ENCODE measurements at places on chromosomes 16 and 17.

DNA sequence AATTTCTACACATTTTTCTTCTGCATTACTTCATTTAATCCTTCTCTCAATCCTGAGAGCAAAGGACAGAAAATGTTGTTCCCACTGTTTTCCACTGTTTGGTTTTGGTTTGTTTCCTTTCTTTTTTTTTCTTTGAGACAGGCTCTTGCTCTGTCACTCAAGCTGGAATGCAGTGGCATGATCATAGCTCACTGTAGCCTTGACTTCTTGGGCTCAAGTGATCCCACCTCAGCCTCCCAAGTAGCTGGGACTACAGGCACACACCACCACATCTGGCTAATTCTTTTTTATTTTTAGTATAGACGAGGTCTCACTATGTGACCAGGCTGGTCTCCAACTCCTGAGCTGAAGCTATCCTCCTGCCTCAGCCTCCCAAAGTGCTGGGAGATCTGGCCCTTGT lies 7.0 kb upstream of the ZNF652 start:
- no peak for DNase-seq

DNA sequence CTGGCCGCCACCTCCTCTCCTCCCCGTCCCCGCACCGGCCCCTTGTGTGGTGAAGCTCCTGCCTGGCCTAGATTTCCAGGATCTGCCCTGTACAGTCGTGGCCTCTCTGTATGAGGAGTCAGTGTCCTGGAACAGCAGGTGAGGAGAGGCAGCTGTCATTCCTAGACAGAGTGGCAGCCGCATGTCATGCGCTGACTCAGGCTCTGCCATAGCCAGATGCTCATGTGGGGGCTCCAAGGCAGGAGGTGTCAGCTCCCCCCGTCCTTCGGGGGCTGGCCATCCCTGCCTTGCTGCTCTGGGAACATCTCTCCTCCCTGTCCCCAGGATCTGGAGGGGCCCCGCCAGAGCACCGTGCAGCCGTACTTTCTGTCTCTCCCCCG lies 60.4 kb downstream of the BAIAP2 start:
- DNase-seq: no peak

DNA sequence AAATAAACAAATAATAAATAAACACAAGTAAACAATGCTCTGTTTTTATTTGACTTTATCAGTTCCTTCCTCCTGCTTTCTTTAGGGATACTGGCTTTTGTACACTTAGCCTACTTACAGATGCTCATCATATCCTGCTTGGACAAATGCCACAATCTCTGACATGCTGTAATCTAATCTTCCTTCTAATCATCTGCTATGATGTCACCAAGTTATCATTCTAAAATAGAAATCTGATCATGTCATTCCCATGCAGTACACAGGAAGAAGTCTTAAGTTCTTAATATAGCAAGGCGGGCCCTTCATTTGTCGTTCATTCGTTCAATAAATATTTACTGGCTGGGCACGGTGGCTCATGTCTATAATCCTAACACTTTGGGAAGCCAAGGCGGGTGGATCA lies 9.1 kb upstream of the UBB start:
- DNase-seq: peak; percentile 30

DNA sequence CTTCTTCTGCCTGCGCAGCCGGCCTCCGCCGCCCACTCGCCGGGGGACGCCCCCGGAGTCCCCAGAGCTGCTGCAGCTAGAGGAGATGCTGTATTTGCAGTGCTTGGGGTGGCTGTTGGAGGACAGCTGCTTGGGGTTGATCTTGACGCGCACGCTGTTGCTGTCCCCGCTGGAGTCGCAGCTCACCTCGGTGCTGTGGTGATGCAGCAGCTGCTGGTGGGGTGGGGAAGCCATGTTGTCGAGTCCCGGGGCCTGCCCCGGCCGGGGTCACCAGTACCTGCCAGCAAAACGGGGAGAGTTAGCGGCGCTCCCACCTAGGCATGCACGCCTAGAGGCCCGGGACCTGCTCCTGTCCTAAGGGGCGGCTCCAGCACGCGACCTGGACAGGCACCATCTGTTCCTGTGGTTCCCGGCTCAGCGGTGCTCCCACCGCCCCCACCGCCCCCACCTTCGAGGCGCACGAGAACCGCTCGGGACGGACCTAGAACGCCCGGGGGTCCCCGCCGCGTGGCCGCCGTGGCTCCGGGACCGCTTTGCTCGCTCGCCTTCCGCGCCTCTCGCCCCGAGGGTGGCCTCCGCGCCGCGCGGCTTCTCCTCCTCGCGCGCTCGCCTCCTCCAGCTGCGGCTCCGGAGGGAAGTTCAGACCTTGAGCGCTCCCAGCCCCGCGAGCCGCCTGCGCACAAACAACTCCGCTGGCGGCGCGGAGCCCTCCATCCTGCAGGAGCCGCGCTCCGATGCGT lies 863 bp downstream of the ADCY9 start:
- DNase-seq: no peak

DNA sequence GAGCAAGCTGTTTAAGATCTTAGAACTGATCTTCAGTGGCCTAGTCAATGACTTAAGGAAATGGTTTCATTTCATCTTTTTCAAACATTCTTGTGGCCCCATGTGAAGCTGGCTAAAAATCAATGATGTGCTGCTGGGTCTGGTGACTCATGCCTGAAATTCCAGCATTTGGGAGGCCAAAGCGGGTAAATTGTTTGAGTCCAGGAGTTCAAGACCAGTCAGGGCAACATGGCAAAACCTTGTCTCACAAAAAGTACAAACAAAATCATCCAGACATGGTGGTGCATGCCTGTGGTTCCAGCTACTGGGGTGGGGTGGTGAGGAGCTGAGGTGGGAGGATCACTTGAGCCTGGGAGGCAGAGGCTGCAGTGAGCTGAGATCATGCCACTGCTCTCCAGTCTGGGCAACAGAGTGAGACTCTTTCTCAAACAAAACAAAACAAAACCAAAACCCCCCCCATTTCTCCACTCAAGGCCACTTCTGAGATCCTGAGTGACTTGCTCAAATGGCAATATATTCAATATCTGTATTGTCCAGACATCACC lies 17.4 kb upstream of the COL1A1 start:
- peak; percentile 89 for DNase-seq

GRCh38 chr16:13138528-13138927 lies 237.1 kb downstream of the SHISA9 start:
- DNase-seq: no peak

Measured in GM04504 (cell line).